ENCODE measurements at places on chromosomes 3 and 15. TPM values are rescaled to one million over a fixed set of nuclear protein-coding genes. Genes with fewer than 3 reads are reported as not detected.

DNA sequence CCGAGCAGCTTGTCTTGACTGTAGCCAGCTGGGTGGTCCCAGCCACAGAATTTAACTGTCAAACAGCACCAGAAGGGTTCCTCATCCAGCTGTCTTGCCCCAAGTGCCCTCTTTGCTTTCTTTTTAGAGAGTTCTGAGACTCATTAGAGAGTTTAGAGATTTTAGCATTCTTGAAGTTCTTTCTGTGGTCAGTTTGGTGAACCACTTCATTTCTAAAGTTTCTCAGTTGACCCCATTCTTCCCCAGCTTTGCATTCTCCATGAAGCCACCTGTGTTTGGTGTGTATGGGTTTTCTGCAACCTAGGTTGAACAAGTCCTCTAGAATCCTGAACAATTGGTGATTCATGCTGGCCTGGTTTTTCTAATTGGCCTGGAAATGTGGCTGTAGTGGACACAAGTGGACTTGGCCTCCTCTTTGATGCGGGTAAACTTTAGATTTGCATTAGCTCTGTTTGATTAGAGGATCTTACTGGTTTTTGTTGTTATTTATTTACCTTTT is 33.7 kb downstream of the FLNB start:
- peak; percentile 71 for DNase-seq

GRCh38 chr3:130968221-130968620 is 58.4 kb downstream of the ASTE1 start:
- DNase-seq = no peak

GRCh38 chr3:170632780-170633179 is 46.9 kb upstream of the SLC7A14 start:
- no peak for DNase-seq

GRCh38 chr3:52522651-52523251 is 10.9 kb downstream of the NT5DC2 start:
- no peak for DNase-seq

IGSF11 gene
- 0.05 TPM for polyA plus RNA-seq

DLEC1 gene
- polyA plus RNA-seq = 0.06 TPM
